Uterine smooth muscle cell (primary cell): ENCODE measurements at places on chromosomes 16 and 17. TPM values are rescaled to one million over a fixed set of nuclear protein-coding genes. Genes with fewer than 3 reads are reported as not detected.

Gene TNP2
- total RNA-seq: not detected in 2 replicates

Gene IGFALS
- under 0.01 and 0.50 TPM in 2 replicates for total RNA-seq

Gene SLC38A8
- total RNA-seq: not detected in 2 replicates

Gene MPV17L
- 0.12 and 0.33 TPM in 2 replicates for total RNA-seq

Gene TBC1D26
- under 0.01 TPM in 2 replicates for total RNA-seq

Gene LRRC36
- 0.22 and 1.00 TPM in 2 replicates for total RNA-seq

Gene KRT38
- total RNA-seq: under 0.01 and 0.11 TPM in 2 replicates

Gene RAB37
- 0.11 TPM in 1 of 2 replicates, not detected in the other for total RNA-seq

Gene CAVIN1
- 669 and 706 TPM in 2 replicates for total RNA-seq

Gene MYO15A
- total RNA-seq: 0.33 and 0.50 TPM in 2 replicates

Gene RPAIN
- total RNA-seq: 48.6 and 54.7 TPM in 2 replicates

Gene ATP2A3
- 0.44 and 4.9 TPM in 2 replicates for total RNA-seq
